ENCODE measurements at places on chromosomes 5 and 9.

- no peak for DNase-seq
These were observed 66.6 kb upstream of the PPP1R26 start for GRCh38 chr9:135413086-135413375.

DNA sequence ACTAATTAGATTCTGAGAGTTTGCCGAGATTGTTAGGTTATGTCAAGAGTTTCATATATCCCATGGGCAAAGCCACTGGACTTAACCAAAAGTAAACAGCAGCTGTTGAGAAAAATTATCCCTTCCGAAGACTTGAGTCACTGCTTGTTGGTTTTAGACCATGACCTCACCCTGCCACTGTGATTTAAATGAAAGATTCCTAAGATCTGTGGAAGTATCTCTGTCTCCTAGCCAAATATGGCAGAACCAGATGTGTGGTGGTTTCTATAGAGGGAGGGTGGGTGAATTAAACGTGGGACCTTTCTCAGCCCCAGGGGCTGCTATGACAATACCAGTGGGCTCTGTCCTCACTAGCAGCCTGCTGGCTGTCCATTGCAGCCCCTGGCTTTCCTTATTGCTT is 19.3 kb downstream of the DMRT3 start:
- no peak for DNase-seq

- DNase-seq = no peak
These were observed 525 bp downstream of the KIF24 start for GRCh38 chr9:34328500-34328986.

DNA sequence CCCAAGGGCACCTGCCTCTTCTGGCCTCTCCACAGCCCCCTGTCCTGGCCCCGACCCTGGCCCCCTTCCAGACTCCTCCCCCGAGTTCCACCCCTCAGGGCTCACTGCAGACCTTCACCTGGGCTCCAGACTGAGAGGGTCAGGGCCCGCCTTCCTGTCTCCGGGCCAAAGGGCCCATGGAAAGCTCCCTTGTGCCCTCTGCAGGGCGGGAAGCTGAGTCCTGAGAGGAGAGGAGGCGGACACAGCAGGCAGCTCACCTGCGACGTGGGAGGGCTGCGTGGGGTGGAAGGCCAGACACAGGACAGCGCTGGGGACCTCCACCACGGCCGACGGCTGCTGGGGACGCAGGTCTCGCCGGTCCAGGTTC is 20.6 kb downstream of the DYNC2I2 start:
- DNase-seq = no peak

DNA sequence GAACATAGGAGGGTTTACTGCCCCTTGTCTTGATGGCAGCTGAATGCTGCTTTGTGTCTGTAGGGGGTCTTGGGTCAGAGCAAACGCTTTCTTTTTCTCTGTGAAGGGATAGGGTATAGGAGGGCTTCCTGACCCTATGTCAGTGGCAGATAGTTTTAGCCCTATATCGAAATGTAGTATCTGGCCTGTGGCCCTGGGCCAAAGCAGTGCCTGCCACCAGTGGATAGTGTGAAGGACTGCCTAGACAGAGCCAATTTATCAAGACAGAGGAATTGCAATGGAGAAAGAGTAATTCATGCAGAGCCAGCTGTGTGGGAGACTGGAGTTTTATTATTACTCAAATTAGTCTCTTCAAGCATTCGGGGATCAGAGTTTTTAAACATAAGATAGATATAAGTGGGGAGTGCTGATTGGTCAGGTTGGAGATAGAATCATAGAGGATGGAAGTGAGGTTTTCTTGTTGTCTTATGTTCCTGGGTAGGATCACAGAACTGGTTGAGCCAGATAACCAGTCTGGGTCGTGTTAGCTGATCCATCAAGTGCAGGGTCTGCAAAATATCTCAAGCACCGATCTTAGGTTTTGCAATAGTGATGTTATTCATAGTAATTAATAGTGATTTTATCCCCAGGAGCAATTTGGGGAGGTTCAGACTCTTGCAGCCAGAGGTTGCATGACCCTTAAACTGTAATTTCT is 178.5 kb downstream of the GDNF start:
- DNase-seq = no peak

GRCh38 chr9:76516350-76516749 is 57.4 kb downstream of the GCNT1 start:
- no peak for DNase-seq

DNA sequence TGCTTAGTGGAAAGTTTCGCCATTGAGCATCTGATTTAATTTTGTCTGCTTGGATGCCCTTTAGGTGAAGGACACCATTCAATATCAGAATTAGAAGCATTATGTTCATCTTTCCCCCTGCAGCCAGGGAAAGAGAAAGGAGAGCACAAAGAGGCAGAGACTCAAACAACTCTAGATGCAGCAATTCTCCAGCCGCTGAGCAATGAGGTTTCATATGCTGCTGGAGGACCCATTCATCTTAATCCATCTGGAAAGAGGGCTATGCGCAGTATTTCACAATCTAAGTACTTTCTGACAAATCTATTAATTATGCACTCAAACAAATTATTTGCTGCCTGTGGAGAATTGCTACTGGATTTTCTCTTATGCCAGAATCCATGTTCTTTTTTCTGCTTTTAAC is 527.0 kb upstream of the TUSC1 start:
- DNase-seq = no peak

DNA sequence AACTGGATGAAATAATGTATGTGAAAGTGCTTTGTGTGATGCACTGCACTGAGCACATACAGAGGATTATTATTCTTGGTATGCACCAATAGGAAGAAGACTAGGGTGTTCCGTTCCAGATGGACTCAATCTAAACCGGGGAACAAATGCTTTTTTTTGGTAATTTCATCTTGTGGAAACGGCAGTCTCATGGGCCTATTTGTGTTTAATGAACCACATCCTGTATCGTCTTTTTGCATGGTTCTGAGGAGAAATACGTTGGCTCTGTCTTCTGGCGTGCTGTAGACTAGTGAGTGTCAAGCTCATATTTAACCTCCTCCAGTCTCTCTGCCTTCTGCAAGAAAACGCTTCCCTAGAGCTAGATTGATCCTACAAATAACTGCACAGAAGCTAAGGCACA is 30.0 kb downstream of the TRIM32 start:
- DNase-seq = no peak

GRCh38 chr9:14314929-14315874 is 1.3 kb upstream of the NFIB start:
- no peak for DNase-seq

DNA sequence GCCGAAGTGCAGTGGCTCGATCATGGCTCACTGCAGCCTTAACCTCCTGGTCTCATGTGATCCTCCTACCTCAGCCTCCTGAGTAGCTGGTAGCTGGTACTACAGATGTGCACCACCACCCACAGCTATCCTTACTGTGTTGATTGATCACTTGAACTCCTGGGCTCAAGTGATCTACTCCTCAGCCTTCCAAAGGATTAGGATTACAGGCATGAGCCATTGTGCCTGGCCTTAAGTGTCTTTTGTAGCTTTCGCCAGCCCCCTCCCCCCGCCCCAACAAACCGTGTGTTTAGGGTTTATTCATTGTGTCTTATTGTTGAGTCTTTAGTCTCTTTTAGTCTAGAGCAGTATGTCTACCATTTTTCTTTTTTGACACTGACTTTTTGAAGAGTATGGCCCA is 33.1 kb downstream of the SPIN1 start:
- DNase-seq = no peak

DNA sequence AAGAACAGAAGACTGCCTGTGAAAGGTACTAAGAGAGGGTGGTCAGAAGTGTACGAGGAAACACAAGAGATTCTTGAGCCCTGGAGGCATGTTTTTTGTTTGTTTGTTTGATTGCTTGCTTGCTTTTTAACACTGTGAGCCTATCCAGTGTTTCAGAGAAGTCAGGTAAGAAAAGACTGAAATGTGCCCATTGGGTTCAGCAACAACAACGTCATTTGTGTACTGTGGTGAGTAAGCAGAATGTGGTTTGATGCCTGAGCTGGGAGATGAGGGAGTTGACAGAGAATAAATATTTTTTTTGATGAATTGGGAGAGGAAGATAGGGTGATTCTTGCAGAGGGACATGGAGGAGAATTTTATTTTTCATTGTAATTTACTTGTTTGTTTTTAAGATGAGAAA is 73.1 kb downstream of the RPS23 start:
- DNase-seq = no peak

GRCh38 chr5:90899014-90899604 is 340.5 kb downstream of the ADGRV1 start:
- no peak for DNase-seq

- DNase-seq = no peak
These were observed 66.8 kb downstream of the LIX1 start for GRCh38 chr5:97075649-97076048.

DNA sequence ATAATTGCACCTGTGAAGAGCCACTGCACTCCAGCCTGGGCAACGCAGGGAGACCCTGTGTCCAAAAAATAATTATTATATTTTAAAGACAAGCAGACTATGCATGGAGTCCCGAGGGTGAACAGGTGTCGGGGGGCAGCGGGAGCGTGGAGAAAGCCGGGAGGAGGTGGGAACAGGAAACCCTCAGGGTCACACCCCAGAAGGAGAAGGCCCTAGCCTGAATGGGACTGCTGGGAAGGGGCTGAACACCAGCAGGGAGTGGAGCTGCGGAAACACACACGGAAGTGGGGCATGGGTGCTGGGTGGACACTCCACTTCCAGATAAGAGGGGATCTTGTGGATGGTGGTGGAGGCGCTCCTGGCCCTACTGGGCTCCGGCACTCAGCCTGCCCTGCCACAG is 12.8 kb downstream of the SURF6 start:
- DNase-seq = no peak

GRCh38 chr9:103978396-103978795 is 115.7 kb upstream of the SMC2 start:
- no peak for DNase-seq

GRCh38 chr5:135245521-135246499 is 153.2 kb downstream of the MACROH2A1 start:
- no peak for DNase-seq

GRCh38 chr5:144201588-144201987 is 30.9 kb downstream of the KCTD16 start:
- no peak for DNase-seq

GRCh38 chr5:172523146-172523745 is 68.9 kb upstream of the SH3PXD2B start:
- DNase-seq = no peak

DNA sequence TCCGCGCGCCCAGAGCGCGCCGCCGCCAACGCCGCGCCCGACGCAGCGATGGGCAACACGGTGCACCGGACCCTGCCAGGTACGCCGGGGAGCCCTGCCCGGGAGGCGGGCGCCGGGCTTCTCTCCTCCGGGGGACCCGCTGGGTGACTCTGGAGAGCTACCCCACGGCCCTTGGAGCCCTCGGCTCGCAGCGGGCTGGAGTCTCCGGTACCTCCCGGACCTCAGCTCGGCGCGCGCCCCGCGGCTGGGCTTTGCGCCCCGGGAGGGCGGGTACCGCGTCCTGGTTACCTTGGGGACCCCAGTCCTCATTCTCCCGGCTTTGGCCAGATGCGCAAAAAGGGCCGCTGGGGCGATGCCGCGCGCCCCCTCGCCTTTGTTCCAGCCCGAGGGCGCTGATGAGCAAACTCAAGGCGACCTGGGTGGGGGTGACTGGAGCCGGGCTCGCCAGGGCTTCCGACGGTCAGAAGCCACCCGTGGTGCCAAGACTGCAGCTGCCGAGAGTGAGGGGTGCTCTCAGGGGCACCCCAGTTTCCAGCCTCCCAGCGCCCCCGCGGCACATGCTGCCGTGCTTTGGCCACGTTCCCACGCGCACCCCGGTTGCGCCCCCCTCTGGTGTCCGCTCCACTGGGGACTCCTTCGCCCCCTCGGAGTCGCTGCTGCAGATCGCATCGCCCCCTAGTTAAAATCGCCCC is 442 bp downstream of the NEURL1B start:
- DNase-seq = no peak

DNA sequence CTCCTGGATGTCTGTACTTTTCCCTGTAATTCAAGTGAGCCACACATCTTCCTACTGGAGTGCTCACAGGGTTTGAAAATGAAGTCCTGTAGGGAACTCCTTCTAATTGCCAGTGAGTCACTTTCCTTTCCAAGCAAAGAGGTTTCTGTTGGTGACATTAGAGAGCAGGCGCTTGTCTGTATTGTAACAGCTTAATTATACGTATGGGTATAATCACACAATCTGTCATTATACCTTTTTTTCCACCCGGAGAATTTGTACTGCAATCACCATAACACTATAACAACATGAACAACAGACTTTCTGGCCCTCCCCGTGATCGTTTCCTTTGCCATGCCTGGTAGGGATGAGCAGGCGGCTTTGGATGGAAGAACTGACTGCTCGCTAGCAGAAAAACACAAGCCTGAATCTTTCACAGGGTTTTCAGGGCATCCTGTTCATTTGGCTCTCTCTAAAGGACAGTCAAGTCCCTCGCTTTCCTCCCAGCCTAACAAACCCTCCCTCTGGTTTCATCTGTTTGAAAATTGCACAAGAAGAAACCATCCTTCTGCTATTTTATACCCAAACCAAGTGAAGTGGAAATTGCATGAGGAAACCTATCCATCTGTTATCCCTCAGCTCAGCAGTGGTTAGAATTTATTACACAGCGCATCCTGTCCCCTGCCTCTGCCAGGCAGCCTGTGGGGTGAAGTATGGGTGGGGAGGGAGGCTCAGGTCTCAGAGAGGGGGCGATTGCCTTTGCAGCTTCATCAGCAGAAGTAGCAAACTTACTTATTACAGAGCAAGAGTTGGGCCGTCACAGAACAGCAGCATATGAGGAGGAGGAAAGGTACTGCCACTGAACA is 307.0 kb upstream of the TLE4 start:
- no peak for DNase-seq

GRCh38 chr5:11878814-11879213 is 25.4 kb downstream of the CTNND2 start:
- no peak for DNase-seq

- no peak for DNase-seq
These were observed 624.2 kb downstream of the MTRR start for GRCh38 chr5:8493176-8493575.

DNA sequence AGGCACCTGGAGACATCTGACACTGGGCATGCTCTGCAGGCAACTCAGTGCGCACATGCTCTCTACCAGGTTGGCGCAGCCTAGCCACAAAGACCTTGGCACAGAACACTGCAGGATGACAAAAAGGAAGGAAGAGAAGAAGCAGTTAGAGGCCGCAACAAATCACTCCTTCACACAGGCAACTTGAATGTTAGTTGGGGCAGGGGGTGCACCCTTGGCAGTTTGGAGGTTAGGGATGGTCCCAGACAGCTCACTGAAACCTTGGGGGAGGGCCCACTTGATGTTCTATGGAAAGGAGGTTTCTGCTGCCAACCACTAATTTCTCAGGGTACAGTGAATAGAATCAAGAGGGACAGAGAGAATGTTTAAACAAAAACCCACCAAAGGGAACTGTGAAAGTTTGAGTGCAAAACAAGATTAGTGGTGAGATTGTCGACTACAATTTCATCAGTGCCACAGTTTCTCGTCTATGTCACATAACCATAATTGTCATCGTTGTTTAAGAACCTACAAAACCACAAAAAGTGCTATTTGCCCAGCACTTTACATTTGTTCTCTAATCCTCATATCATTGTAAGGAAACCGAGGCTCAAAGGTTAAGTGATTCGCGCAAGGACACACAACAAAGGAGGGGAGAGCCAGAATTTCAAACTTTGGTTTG is 48.7 kb downstream of the FBXW11 start:
- DNase-seq = peak; percentile 24

All from CD4-positive, alpha-beta T cell treated with Interleukin-4 for 1 hour (primary cell).